ENCODE measurements at places on chromosomes 7 and 10. TPM values are rescaled to one million over a fixed set of nuclear protein-coding genes. Genes with fewer than 3 reads are reported as not detected.

NODAL gene
- total RNA-seq: not detected

POU6F2 gene
- total RNA-seq: 0.02 TPM

IFIT1B gene
- 0.37 TPM for total RNA-seq

SLC13A1 gene
- not detected for total RNA-seq

NRF1 gene
- 13.3 TPM for total RNA-seq

SDK1 gene
- total RNA-seq: 0.27 TPM

Data from M059J (cell line).